Epithelial cell of prostate (primary cell): ENCODE measurements at places on chromosomes 7 and 10.
A peak's percentile ranks its signal among the peaks of the same experiment; 100 is the strongest.

- DNase-seq, result no peak
Observed at GRCh38 chr7:41428381-41428780, 274.5 kb downstream of the INHBA start.

DNA sequence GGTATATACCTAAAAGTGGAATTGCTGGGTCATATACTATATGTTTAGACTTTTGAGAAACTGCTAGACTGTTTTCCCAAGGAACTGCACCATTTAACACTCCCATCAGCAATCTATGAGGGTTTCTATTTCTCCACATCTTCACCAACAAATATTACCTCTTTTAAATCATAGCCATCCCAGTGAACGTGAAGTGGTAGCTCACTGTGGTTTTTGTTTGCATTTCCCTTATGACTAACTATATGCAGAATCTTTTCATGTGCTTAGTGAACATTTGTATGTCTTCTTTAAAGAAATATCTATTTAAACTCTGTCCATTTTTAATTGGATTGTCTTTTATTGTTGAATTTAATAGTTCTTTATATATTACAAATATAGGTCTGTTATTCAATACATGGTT lies 115.8 kb upstream of the SEC61G start:
- no peak for DNase-seq

GRCh38 chr10:44971935-44972757 lies 6.5 kb downstream of the DEPP1 start:
- DNase-seq, result no peak

GRCh38 chr7:47931005-47932004 lies 17.0 kb downstream of the PKD1L1 start:
- no peak for DNase-seq

DNA sequence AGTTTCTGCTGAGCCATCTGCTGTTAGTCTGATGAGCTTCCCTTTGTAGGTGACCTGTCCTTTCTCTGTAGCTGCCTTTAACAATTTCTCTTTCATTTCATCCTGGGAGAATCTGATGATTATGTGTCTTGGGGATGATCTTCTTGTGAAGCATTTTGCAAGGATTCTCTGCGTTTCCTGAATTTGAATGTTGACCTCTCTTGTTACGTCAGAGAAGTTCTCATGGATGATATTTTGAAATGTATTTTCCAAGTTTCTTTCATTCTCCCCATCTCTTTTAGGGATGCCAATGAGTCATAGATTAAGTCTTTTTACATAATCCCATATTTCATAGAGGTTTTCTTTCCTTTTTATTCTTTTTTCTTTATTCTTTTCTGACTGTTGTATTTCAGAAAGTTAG lies 184.2 kb upstream of the BET1 start:
- DNase-seq, result no peak

GRCh38 chr10:88033385-88033784 lies 170.0 kb downstream of the PTEN start:
- DNase-seq, result no peak

DNA sequence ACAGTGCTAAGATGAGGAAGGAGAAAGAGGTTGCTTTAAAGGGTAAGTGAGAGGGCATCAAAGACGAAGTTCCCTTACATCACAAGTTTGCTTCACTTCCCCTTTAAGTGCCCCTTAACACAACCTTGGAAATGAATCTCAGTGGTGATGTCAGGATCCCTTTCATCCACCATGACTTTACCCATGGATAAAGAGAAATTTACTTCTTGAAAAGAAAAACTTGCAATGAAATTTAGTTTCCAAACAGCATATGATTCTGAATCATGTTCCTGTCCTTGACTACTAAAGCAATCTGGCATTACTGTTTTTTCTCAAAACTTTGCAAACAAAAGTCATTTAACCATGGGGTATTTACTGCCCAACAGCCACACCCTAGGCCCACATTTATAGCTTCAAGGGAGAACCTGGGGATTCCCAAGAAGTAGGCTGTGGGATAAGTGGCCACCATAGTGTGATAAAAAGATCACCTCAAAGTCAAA lies 135.9 kb downstream of the ITGB8 start:
- no peak for DNase-seq

GRCh38 chr10:86263209-86263608 lies 103.4 kb downstream of the GRID1 start:
- DNase-seq, result no peak

- DNase-seq, result no peak
Observed at GRCh38 chr7:105295596-105296352, 92.9 kb downstream of the SRPK2 start.

DNA sequence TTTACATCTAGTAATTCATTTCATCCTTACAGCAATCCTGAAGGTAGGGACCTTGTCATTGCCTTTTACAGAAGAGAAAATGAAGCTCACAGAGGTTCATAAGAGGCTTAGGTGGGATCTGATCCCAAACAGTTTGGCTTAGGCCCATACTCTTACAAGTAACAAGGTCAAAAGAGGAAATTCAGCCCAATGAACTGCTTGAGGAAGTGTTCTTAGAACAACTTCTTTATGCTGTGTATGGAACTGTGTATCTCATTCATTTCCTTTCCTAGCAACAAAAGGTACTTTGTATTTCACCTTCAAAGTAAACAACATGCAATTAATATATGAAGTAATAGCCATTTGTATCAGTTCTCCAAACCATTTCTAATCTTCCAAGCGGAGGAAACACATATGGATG lies 79.3 kb downstream of the AVL9 start:
- DNase-seq, result no peak

DNA sequence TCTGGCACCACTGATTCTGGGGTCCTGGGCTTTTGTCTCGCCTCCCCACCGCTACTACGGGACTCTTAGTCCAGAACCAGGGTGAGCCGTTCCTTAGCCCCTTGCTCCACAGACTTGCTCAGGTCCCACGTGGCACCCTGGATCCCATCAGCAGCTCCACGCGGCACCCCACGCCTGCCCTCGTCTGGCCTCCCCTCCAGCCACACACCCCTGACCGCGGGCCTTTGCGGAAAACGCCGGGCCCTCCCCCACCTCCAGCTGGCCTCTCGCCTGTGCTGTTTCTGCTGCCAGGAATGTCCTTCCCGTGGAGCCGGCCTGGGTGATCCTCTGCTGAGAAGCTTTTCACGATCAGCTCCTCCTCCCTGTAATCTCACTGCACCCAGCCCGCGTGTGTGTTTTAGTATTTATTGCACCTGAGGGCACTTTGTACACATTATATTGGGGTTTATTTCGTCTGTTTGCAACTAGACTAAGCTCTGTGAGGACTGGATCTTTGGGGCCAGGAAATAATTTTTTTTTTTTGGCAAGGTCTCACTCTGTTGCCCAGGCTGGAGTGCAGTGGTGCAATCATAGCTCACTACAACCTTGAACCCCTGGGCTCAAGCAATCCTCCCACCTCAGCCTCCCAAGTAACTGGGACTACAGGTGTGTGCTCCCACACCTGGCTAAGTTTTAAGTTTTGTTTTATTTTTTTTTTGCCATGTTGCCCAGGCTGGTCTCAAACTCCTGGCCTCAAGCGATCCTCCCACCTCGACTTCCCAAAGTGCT lies 10.5 kb upstream of the TTYH3 start:
- no peak for DNase-seq

GRCh38 chr7:137846827-137847567 lies at the start of gene DGKI:
Gene DGKI, minus strand, starts transcription at chr7:137846974.
- DNase-seq, result no peak

DNA sequence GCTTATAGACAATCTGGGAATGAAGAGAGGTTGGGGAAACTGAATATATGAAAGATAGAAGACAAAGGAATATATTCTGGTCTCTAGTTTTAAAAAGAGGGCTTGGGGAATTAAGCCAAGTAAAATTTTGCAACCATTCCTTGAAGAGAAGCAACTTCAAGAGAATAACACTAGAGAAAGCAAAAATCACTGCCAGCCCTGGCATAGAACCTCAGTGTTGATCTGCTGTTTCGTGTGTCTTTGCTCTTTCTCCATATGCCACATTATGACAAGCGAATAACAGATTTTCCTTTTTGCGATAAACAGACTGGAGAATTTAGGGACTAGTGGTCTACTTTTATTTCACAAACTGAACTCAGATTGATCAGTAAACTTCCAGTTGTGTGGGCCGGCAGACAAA lies 132.7 kb downstream of the XPNPEP1 start:
- no peak for DNase-seq

DNA sequence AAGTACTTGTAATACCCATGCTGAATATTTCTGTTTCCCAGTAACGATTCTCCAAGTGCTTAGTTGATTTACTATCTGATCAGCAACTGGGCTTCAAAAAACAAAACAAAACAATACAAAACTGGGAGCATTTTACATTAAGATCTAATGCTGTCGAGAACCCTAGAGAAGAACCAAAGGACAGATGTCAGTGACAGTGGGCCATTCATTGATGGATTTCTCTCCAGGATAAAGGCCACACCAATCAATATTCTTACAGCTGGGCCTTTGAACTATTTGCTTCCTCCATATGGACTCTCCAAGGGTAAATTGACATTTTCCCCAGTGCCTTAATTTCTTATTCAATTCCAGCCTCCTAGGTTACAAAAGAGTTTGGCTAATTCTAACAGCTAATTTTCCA lies 217.5 kb downstream of the ADAM12 start:
- DNase-seq, result no peak

GRCh38 chr7:93890041-93890463 lies 501 bp downstream of the TFPI2 start:
- DNase-seq, result peak; percentile 33

GRCh38 chr10:58743466-58744115 lies 230.9 kb downstream of the BICC1 start:
- no peak for DNase-seq

GRCh38 chr10:18402853-18403252 lies 248.5 kb downstream of the NSUN6 start:
- no peak for DNase-seq

DNA sequence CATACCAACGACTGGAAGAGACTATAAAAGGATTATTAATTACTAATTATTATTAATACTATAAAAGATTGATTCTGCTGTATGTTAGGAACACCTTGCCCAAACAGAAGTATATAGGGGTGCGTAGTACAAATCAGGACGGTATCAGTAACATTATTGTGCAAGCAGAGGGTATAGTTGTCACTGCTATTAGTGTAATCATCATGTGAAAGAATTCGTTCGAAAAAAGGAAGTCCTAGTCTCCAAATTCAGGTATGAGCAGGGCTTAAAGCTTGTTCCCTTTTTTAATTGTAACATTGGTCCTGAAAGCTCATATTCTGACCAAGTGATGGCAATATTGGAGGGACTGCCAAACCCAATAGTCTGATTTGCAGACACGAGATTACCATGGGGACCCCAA lies 81.8 kb downstream of the THSD7A start:
- no peak for DNase-seq

GRCh38 chr10:6401558-6402348 lies 178.3 kb downstream of the PRKCQ start:
- no peak for DNase-seq

DNA sequence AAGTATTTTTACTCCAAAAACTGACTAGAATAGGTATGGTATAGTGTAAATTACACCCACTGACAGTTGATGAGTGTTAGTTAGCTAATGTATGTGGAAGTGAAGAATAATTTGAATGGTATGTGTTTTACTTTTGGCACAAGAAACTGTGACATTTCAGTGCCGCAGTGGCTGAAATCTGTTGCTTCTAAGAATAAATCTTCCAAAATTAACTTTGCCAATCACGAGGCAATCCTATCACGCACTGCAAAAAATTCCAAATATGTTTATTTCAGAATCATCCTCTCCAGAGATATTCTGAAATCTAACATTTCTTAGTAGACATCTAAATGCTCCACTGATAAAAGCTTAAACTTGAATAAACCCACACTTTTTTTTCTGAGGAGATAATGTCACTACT lies 61.2 kb downstream of the PCLO start:
- DNase-seq, result no peak
